ENCODE measurements at places on chromosomes 3 and 15. TPM values are rescaled to one million over a fixed set of nuclear protein-coding genes. Genes with fewer than 3 reads are reported as not detected.

- H3K36me3 ChIP-seq = no peaks in the 10 kb centered on the region
- H3K27me3 ChIP-seq = no peaks in the 10 kb centered on the region
Measured at GRCh38 chr3:155869691-155870090, 759 bp upstream of the GMPS start.

GRCh38 chr15:48451241-48451640 lies 120.0 kb downstream of the DUT start:
- H3K27me3 ChIP-seq = no peaks in the 10 kb centered on the region
- H3K36me3 ChIP-seq = no peaks in the 10 kb centered on the region
- DNase-seq = no peak

DNA sequence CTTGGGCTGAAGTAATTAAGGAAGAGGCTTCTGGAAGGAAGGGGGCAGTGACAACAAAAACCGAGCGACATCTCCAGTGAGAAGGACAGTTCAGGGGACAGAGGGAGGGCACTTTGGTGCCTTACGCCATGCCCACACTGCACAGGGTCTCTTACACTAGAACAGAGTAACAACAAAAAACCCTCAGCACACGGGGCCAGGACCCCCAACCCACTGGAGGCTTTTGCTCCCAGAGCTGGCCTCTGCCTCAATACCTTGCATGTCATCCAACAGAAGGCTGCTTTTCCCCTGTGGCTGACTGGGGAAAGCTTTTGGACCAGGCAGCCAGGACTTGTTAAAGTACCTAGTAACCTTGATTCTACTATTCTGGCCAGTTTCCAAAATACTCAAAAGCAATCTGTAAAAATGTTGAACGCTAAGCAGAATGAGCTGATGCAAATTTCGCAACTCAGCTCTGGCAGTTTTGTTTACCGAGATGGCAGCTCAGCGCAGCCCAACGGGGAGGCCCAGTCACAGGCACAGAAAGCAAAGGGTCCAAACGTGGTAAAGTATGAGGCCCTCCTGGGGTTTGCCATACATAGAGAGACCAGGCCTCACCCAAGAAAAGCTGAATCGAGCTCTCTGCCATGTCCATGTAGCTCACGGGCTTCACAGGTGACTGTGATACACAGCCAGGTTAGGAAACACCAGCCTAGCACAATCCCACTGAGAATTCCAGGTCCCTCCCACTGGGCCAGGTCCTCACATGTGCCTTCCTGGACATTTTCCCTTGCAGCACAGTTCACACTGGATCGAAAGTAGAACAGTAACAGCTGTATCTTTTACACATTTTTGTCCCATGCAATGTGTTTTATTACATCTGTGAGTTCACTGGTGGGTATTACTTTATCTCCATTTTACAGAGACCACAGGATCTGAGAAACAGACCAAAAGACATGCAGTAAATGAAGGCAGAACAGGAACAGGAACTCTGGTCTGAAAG lies 6.0 kb downstream of the CHCHD4 start:
- no peak overlapping the region for H3K27ac ChIP-seq
- no peak for DNase-seq
- H3K36me3 ChIP-seq = peaks cover 21% of the 10 kb centered on the region

The CCDC9B gene
- 139 TPM for total RNA-seq
